Cortex of kidney (tissue), 1 donor: ENCODE measurements at places on chromosomes 16 and 17.

GRCh38 chr16:28924399-28924761 is 658 bp downstream of the RABEP2 start:
- DNase-seq, result no peak

- no peak for DNase-seq
Measured at GRCh38 chr16:51355875-51356274, 204.8 kb upstream of the SALL1 start.

DNA sequence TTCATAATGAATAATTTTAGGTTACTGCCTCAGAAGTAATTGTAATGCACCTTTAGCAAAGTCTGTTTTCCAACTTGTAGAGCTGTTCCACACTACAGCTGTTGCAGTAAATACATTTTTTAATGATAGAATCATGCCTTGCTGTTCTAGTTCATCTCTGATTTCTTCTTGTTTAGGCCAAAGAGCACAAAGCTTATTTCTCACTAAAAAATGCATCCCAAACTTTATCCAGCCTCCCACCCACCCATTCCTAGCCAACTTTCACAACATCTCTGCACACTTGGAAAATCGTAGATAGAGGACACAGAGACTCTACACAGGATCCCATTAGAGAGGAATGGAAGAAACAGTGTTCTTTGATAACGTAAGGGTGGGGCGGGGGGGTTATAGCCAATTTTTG is 252.2 kb upstream of the DYNLRB2 start:
- no peak for DNase-seq

DNA sequence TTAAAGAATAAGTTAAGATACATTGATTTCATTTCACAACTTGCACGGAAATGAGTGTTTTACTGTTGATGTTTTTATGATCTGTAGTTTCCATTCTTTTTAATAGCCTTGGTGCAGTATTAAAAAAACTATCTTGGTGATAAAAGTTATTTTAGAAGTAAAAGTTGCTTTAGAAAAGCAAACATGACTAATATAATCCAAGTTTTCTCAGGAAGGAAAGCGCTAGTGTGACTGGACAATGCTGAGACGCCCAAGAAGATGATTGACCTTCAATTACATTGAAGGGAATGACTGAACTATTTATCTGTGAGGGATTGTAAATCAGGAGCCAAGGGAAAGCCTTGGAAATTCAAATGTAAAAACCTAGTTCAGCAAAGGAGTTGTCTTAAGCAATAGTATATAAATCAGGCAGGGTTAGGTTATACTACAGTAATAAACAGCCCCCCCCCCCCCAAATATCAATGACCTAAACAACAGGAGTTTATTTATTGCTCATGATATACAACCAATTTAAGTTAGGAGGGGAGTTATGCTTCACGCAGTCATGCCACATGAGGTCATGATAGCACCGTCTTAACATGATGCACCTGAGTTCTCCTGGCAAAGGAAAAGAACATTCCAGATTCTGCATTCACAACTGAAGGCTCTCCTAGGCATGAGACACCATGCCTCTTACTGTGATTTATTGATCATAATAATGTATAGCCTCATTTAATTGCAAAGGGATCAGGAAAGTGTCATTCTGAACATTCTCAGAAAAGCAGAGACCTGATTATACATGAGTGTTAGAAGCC is 443.8 kb downstream of the CDH13 start:
- DNase-seq, result no peak

DNA sequence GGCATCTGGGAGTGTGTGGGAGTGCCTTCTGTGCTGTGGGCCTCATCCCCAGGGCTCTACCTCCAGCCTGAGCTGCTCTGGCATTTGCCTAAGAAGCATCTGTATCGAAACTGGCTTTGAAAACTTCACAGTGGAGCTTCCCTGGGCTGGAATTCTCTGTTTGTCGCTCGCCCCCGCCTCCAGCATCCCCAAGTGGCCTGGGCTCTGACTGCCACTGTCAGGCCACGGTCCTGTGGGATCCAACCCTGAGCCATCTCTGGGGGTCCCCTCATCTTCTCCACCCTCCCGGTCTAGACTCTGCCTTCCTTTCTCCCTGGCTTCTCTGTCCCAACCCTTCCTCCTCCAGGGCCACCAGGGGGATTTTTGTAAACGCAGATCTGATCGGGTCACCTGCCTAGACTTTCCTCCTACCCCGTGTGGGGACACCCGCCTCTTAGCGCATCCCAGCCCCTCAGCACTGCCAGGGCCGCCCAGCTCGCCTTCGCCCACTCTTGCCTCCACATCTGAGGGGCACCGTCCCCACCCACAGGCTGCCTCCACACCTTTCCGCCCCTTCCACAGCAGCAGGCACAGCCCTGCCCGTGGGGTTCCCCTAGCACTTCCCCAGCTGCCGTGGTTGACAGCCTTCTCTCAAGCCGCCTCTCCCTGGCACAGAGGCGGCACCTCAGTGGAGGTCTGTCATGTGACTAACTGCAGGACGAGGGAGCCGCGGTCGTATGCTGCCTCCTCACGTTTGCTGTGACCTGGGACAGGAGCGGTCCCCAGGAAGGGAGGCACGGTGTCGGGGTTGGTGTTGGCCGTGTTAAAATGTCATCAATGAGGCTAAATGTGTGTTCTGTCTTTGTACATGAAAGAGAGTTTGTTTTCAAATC is 12.0 kb downstream of the TBC1D24 start:
- DNase-seq, result no peak

GRCh38 chr17:71338396-71338795 is 782.4 kb upstream of the SOX9 start:
- no peak for DNase-seq

DNA sequence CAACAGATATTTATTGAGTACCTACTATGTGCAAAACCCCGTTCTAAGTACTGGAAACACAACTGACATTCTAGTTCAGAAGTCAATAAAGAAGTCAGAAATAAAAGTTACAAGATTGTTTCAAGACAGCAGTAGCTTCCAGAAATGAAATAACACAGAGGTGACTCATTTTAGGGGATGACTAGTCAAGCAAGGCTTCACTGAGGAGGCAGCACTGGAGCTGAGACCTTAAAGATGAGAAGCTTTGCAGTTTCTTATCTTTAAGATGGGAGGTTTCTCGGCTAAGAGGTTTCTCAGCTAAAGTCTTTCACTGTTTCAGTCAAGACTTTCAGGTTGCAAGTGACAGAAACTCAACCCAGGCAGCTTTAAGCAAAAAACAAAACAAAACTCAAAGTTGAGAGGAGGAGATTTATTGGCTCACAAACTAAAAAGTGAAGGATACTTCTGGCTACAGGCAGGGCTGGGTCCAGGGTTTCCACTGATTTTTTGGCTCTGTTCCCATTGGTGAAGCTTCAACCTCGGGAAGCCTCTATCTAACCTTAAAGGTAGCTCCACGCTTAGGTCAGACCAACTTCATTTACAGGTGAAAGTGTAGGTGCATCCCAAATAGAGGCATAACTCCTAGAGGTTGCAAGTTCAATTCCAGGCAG is 7.4 kb upstream of the MMP2 start:
- DNase-seq, result no peak

GRCh38 chr17:53570731-53571130 is 252.0 kb upstream of the KIF2B start:
- no peak for DNase-seq

DNA sequence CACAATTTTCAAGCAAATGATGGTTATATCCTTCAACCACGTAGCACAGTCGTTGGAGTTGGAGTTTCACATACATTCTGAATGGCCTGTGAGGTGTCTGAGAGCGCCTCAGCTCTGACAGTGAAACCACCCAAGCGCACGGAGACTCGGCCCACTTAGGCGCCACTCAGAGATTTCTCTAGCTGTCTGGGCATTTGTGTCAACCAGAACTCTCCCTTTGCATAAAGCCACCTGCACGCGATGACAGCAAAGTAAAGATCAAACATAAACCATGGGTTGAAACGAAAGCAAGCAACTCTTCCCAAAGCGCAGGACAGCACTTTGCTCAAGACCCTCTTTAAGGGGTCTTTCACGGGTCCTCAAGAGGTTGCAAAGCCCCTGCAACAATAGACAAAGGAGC is 533 bp downstream of the SLC6A4 start:
- no peak for DNase-seq

- no peak for DNase-seq
Measured at GRCh38 chr16:747978-748746, 7.4 kb upstream of the CIAO3 start.

- DNase-seq, result no peak
Measured at GRCh38 chr17:64326420-64327054, 63.5 kb upstream of the TEX2 start.

- DNase-seq, result no peak
Measured at GRCh38 chr17:77132411-77133086, 8.2 kb upstream of the SEC14L1 start.

GRCh38 chr17:72338847-72339790 is 218.3 kb downstream of the SOX9 start:
- DNase-seq, result no peak

DNA sequence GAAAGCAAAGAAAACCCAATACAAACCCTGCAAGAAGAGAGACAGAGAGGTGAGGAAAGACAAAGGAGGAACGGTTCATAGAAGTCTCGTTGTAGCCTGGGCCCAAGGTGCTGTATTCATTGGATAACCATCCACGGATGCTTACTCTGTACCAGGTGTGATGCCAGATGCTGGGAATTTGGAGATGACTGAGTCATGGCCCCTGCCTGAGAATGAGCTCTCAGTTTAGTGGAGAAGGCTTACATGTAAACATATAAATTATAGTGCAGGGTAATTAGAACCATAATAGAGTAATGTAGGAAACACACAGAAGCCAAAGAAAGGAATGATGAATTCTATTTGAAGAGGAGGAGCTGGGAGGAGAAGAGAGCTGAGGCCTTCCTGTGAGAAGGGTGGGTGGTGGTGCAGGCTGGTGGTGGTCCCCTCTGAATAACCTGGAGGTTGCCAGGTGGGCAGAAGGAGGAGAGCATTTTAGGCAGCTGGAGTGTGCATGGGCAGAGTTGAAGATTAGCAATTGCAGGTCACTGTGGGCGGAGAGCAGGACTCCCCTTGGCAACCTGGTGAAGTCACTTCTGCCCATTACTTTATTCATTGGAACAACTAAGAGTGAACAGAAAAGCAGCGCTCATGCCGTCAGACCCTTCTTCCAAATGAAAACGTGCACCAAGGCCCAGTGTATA is 7.7 kb upstream of the ZG16 start:
- no peak for DNase-seq

GRCh38 chr17:14061666-14062560 is 7.4 kb upstream of the COX10 start:
- DNase-seq, result no peak

DNA sequence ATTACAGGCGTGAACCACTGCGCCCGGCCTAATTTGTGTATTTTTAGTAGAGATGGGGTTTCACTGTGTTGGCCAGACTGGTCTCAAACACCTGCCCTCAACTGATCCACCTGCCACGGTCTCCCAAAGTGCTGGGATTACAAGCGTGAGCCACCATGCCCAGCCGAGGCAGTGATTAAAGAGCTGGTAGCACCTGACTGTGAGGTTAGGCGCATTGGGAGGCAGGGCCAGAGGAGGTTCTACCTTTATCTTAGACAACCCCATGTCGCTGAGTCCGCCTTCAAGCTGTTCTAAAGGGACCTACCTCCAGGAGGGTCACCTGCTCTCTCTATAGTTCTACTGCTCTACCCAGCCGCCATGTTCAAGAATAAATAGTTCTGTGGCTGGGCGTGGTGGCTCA is 8.1 kb downstream of the RSL1D1 start:
- no peak for DNase-seq

DNA sequence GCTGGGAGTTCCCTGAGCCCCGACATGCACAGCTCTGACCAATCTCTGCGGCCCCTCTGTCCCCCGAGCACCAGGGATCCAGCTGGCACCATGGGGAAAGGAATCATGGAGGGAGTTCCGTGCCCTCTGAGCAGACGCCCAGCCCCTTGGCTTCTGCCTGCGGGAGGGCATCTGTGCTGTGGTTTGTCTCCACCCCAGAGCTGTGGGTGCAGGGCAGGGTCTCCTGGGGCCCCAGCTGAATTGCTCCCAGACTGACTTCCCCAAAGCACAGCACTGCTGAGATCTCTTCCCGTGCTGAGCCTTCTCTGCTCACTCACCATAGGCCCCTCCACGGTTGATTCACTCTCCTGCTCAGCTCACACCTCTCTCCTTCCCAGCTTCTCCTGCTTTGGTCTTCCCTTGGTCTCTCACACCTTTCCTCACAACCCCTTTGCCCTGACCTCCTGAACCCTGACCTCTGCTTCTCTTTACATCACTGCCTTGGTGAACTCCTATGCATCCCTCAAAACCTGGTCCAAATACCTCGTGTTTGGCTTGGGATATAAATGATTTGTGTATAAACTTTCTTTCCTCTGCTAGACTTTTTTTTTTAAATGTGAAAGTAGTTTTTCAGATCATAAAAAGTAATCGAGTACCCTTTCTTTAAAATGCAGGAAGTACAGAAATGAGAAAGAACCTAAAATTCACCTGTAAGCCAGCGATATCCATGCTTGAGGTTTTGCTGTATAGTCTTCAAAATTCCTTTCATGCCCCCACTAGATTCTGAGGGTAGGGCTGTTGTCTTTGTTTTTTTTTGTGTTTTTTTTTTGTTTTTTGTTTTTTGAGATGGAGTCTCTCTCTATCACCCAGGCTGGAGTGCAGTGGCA is 265.3 kb downstream of the SEC14L1 start:
- no peak for DNase-seq
